Adipocyte (in vitro differentiated cells): ENCODE measurements at places on chromosomes 3 and 15.
A peak's percentile ranks its signal among the peaks of the same experiment; 100 is the strongest.

DNA sequence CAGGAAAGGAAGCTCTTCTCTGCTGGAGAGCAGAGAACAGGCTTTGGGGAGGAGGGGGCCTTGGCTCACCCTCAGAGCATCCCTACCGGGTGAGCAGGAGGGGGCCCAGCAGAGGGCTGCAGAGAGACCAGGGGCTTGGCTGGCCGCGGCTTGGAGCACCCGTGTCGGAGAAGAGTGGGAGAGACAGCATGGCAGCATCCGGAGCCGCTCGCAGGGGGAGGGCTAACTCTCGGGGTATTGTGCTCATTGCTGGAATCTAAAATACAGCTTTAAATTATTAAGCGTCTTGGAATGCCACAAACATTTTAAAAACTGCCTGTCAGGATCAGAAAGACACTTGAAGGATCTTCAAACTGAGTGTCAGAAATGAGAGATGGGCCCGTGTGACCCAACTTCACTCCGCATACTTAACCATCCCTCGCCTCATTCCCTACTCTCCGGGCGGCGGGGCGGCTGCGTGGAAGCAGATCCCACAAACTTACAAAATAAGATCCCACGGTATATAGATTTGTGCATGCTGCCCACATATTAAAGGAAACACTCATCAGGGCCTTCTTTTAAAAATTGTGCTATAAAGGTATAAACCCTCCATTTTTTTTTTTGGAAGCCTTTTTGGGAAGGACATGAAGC lies 53.9 kb downstream of the EIF4E3 start:
- no peak for DNase-seq

- no peak for DNase-seq
Observed at GRCh38 chr3:146138902-146139301, 22.1 kb downstream of the PLOD2 start.

DNA sequence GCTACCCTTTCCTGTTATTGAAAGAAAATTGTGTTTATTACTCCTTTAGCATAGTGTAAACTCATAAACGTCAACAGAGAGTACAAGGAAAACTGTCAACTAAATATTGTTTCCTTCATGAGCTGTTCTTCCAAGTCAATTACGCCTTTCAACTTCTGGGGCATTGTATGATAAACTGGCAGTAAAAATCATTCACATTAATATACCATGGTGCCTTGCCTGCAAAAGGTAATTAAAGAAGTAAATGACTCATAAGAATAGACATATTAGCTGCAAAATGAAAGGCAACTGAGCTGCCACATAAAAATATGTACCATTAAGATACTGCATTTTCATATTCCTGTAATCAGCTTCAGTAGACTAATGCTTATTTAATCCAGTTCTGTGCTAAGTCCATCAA lies 447.3 kb downstream of the FOXP1 start:
- DNase-seq = no peak

GRCh38 chr3:176590722-176591121 lies 606.6 kb downstream of the TBL1XR1 start:
- no peak for DNase-seq

- no peak for DNase-seq
Observed at GRCh38 chr3:68242606-68243005, 588.2 kb upstream of the SUCLG2 start.

- no peak for DNase-seq
Observed at GRCh38 chr15:78087951-78088772, 4.2 kb upstream of the SH2D7 start.

GRCh38 chr3:177598097-177598833 lies 401.0 kb upstream of the TBL1XR1 start:
- no peak for DNase-seq

DNA sequence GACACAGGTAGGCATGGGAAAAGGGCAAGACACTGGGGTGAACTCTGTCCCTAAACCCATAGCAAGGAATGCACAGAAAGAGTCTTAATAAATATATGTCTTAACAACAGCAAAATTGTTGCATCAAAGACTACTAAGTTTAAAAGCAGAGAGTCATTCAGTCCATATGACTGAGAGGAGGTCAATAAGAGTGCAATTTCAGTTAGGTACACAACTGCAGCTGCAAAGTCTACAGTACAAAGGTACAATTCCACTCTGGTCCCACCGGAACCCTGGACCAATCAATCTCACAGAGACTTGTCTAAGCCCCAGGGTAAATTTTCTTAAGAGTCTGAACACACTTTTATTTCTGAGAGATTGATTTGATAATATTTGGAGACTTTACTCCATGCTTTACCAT lies 6.9 kb downstream of the CP start:
- DNase-seq = no peak

GRCh38 chr3:133300102-133300501 lies 99.8 kb upstream of the BFSP2 start:
- DNase-seq = no peak

DNA sequence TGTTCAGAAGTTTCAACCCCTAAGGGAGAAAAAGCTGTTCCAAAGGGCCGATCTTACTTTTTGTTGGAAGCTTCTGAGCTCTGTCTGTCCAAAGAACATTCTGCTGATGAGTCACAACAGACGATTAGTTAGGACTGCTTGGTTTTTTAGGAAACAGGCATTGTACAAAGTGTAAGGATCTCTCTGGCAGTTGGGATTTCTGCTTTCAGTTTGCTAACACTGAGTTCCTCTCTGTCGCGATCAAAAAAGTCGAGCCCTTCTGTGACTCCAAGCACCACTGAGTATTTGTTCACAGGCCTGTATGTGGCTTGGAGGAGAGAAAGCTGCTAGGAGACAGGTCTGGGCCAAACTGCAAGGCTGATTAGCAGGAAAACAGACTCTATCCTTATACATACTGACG lies 91.8 kb upstream of the PFN2 start:
- peak; percentile 86 for DNase-seq

DNA sequence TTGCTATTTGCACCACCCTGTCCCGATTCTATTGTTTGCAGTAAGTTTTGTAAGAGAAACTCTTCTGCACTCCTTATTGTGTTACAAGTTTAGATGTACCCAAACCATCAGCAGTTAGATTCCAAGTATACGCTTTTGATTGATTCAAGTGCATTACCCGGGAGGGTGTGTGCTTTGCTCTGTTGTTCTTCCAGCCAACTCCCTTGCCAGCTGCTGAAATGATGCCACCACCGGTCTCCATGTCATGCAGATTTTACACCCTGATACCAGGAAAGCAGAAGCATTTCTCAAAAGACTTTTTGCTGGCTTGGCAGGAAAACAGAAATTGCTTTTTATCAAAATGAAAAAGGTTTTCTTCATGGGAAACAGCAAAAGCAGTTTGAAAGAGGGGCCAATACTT lies 1006.6 kb upstream of the CFAP20DC start:
- DNase-seq = no peak

- peak; percentile 2 for DNase-seq
Observed at GRCh38 chr3:100634493-100635272, 25.3 kb downstream of the ADGRG7 start.

DNA sequence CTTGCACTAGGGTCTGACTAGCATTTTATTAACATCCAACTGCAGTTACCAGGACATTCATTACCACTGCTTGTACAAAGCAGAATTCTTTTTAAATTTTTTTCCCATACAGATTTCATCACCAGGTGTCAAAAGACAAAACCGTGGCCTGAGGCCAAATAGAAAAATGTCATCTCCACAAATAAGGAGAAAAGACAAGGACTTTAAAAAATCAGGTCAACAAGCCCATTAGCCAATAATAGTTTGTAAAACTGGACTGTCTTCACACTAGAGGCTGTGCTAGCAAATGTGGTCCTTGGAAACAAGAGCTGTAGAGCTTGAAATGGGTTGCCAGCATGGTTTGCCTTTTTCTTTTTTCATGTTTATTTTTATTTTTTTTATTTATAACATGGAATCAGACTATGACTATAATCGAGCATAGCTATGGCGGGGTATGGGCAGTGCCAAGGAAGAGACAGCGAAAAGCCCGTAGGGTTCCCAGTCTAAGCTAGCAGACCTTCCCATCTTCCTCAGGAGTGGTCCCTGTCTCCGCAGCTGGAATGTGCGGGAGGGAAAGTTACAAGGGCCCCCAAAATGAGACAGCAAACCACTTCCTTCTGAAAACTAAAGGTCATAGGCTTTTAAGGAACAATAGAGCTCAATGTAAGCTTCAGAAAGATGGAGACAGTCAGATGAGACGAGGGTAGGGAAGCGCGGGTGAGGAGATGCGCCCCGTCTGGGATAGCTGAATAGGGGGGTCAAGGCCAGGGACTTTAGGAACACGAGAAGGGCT lies 1.5 kb downstream of the PTPN9 start:
- peak; percentile 59 for DNase-seq

- no peak for DNase-seq
Observed at GRCh38 chr3:188085584-188086560, 68.1 kb upstream of the LPP start.

DNA sequence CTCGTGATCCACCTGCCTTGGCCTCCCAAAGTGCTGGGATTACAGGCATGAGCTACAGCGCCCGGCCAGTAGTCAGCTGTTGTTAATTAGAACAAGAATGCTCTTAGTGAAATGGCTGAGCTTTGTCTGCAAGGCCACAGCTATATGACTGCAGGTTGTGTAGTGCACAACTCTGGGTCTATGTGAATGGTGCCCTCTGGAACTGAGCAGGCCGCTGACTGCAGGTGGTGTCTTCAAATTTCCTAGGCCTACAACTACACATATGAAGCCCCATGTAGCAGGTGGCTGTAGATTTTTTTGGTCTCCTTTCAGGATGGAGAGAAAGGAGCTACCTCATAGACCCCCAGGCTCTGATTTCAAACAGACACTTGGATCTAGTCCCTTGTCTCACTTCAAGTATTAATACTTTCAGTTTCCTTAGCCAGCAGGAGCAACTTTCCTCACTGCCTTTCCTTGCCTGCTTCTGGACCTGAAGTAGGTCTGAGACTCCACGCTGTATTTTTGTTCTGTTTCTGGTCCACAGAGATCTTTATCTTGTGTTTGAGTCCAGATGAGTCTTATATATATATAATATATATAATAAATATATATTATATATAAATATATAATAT lies 86.9 kb downstream of the C3orf80 start:
- DNase-seq = no peak

DNA sequence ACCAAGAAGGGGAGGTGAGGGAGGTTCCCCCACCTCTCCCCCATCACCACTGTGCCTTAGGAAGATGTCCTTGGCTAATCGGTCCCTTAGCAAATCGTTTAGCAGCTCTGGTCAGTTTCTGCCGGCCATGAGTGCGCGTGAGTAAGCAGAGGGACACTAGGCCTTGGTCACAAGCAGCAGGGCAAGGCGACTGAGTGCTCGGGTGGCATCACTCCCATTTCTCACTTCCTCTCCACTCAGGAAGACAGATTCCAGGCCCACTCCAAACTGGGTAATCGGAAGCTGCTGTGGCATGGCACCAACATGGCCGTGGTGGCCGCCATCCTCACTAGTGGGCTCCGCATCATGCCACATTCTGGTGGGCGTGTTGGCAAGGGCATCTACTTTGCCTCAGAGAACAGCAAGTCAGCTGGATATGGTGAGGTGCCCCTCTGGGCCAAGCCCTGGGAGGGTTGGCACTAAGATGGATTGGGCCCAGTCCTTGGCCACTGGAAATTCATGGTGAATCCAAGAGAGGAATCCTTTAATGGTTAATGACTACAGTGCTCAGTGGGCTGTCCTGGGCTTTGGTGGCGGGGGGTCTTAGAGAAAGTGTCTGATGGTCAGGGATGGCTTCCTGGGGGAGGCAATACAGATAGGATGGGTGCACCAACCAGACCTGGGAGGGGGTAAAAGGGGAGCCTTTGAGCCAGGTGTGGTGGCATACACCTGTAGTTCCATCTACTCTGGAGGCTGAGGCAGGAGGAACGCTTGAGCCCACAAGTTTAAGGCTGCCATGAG lies 4.0 kb downstream of the PARP3 start:
- no peak for DNase-seq

GRCh38 chr15:88302373-88302772 lies 45.8 kb upstream of the NTRK3 start:
- no peak for DNase-seq

- DNase-seq = no peak
Observed at GRCh38 chr15:70275461-70276138, 177.9 kb upstream of the TLE3 start.

GRCh38 chr3:190178779-190179178 lies 58.1 kb upstream of the P3H2 start:
- no peak for DNase-seq

- DNase-seq = no peak
Observed at GRCh38 chr15:25368850-25369249, 70.0 kb downstream of the UBE3A start.

GRCh38 chr15:50345298-50345697 lies 9.7 kb downstream of the GABPB1 start:
- DNase-seq = no peak

DNA sequence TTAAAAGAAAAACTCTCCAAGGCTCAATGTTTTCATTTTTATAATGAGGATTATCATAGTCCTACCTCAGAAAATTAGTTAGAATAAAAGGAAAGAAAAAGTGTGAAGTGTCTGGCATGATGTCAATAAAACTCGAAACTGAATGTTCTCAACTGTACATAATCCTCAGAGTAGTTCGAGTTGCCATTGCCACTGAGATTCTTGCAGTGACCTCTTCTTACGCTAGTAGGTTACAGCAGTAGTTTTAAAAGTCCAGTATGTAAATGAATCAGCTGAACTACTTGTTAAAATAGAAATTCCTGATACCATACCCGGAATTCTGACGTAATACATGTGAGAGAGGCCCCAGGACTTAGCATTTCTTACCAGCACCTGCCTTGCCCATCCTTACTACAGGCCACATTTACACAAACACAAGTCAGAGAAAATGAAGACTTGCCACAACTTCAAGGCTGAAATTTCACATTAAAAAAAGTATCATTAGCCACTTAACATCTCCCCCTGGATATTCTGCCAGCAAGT lies 502.6 kb downstream of the FGF12 start:
- no peak for DNase-seq

DNA sequence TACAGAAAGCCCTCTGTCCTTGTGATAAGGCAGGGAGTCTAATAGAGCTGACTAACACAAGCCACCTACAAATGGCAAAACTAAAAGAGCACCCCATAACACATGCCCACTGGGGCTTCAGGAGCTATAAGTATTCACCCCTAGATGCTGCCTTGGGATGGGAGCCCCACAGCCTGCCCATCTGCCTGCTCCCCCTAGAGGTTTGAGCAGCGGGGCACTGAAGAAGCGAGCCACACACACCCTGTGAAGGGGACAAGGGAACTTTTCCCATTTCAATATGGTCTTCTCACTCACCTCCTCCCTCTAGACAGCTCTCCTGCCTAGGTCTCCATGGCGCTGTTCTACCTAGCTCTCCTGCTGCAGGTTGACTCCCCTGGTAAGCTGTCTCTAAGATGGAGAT lies 261.0 kb downstream of the SHQ1 start:
- DNase-seq = no peak

- DNase-seq = peak; percentile 62
Observed at GRCh38 chr3:153130312-153130977, 31.6 kb upstream of the RAP2B start.

- peak; percentile 27 for DNase-seq
Observed at GRCh38 chr15:68335251-68335650, 57.7 kb downstream of the FEM1B start.

DNA sequence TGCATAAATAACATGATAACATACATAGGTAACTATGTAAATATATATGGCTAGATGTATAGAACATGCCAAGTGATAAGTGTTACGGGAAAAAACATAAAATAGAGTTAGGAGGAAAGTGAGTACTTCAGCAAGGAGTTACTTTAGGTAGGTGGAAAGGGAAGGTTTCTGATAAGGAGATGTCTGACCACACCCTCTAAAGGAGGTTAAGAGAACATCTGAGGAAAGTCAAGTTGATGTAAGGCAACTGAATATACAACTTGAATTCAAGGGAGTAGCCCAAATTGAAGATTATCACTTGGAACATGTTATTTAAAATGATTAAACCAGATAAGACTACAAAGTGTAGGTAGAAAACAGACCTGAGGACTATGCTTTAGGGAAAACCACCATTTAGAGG lies 13.8 kb downstream of the PIERCE2 start:
- DNase-seq = no peak

GRCh38 chr3:69809076-69809835 lies 70.0 kb downstream of the MITF start:
- no peak for DNase-seq
